ENCODE measurements at places on chromosomes 6 and 20.

DNA sequence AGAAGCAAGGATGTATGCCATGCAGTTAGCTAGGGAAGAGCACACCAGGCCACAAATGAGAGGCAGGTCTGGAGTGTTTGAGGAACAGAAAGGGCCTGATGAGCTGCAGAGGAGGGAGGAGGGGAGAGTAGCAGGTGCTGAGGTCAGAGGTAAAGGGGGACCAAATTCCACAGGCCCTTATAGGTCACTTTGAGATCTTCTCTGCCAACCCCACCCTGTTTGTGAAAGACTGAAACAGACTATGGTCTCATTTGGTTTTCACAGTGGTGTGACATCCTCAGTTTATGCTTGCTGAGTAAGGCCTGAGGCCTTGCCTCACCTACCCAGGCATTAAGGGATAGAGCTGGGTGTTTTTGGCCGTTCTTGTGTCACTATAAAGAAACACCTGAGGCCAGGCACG, 187.7 kb upstream of the MYLIP start:
- no peak for DNase-seq

- DNase-seq = no peak
Observed at GRCh38 chr6:13511913-13512717, 24.7 kb upstream of the GFOD1 start.

- no peak for DNase-seq
Observed at GRCh38 chr6:34189806-34190503, 44.1 kb upstream of the GRM4 start.

DNA sequence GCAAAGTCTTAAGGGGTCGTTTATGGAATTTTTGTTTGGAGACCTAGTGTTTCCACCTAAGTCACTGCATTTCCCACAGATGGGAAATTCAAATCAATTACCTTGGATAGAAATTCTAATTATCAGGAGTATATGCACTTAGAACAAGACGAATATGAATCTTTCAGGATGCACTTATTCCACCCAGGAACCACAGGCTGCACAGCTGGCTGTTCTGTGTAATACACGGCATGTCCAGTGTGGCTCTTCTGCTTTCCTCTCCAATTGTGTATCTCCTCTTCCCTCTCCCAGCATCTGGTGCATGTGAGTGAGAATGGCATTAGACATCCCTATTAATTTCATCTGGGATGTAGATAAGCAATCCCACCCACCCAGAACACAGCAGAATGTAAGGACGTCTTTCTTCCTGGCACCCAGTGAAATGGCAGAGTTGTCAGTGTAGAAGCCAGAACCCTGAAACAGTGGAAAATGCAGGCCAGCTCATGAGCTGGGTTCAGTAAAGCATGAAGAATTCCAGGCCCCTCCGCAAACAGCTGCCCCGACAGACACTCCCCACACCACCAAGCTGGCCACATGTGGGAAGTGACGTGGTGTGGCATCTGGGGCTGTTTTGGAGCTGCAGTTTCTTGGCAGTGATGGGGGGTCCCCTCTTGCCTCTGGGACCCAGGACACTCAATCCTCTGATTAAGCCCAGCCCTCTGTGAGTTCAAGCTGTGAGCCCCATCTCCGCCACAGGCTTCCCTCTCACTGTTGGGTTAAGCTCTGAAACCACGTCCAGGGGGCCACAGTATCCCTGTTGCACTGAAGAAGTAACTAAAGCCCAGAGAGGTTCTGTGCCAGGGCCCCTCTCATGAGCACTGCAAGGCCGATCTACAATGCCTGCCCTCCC, 180.1 kb upstream of the CST7 start:
- DNase-seq = no peak

- DNase-seq = no peak
Observed at GRCh38 chr6:147666255-147666654, 157.8 kb downstream of the SAMD5 start.

- DNase-seq = peak; percentile 40
Observed at GRCh38 chr20:53162251-53162835, 190.2 kb downstream of the TSHZ2 start.

DNA sequence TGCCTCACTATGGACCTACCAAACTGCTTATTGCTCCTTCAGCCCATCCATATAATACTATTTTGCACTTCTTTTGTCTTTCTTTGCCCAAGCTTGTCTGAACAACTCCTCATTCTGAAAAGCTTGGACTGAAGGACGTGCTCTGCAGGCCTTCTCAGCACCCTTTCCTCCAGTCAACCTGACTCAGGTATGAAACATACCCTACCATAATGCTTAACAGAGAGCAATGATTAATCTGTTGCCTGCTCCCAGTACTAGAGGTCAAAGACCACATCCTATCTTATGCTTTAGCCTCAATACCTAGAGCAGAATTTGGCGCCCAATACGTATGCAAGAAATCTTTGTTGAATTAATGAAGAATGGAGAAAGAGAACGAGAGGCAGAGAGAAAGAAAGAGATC, 55.2 kb downstream of the ATXN1 start:
- DNase-seq = no peak

- no peak for DNase-seq
Observed at GRCh38 chr6:104969785-104970581, 13.1 kb downstream of the LIN28B start.

GRCh38 chr6:159104931-159105330, 60.1 kb upstream of the TAGAP start:
- DNase-seq = no peak

DNA sequence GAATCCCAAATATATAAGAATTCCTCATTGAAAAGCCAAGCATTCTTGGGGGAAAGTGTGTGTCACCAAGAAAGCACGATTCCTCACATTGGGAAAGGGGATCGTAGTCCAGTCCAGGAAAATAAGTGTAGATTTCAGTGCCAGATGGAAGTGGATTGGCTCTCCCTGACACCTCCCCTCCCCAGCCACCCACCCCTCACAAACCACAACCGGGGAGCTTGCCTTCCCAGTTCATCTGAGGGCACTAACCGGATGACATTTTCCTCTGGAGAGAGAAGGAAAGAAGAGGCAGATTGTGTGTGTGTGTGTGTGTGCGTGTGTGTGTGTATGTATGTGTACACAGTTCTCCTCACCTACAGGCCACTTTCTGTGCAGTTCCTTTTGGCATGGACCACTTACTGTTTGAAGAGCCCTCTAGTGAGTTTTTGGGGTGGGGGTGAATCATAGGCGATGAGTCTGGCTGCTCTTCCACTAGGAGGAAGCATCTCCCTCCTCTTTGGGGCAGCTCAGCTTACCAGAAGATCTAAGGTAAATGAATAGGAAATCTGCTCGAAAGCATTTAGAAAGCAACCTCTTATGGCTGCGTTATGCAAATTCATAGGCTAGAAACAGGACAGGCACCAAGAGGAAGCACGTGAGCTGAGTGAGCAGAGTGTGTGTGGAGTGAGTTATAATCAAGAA, 20.8 kb downstream of the DAAM2 start:
- no peak for DNase-seq

GRCh38 chr6:157905590-157906342, 75.9 kb upstream of the SYNJ2 start:
- DNase-seq = no peak

- DNase-seq = peak; percentile 13
Observed at GRCh38 chr20:48166082-48166835, 381.0 kb upstream of the SULF2 start.

DNA sequence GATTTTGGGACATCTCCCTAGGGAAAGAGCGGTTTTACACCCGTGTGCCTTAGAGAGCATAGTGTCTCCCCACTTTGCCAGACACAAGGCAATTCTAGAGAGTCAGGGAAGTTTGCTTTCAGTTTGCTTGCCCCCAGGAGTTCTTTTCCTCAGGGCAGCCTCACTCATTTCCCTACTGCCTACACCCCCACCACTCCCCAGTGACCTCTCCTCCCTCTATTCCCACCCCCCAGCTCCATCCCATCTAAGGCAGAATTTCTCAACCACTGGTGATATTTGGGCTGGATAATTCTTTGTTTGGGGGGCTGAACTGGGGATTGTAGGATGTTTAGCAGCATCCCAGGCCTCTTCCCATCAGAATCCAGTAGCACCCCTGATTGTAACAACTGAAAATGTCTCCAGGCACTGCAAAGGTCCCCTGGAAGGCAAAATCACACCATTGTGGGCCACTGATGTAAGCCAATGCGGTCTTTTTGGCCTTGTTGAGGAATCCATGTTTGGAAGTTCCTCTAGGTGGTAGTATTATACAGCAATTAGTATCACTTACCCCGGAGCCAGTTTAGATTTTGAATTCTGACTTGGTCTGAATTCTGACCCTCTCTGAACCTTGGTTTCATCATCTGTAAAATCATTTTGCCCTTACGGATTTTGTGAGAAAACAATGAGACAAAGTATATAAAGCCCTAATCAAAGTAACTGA, 1.3 kb downstream of the EPPIN start:
- no peak for DNase-seq

GRCh38 chr6:55281215-55281614, 46.1 kb upstream of the GFRAL start:
- DNase-seq = no peak

DNA sequence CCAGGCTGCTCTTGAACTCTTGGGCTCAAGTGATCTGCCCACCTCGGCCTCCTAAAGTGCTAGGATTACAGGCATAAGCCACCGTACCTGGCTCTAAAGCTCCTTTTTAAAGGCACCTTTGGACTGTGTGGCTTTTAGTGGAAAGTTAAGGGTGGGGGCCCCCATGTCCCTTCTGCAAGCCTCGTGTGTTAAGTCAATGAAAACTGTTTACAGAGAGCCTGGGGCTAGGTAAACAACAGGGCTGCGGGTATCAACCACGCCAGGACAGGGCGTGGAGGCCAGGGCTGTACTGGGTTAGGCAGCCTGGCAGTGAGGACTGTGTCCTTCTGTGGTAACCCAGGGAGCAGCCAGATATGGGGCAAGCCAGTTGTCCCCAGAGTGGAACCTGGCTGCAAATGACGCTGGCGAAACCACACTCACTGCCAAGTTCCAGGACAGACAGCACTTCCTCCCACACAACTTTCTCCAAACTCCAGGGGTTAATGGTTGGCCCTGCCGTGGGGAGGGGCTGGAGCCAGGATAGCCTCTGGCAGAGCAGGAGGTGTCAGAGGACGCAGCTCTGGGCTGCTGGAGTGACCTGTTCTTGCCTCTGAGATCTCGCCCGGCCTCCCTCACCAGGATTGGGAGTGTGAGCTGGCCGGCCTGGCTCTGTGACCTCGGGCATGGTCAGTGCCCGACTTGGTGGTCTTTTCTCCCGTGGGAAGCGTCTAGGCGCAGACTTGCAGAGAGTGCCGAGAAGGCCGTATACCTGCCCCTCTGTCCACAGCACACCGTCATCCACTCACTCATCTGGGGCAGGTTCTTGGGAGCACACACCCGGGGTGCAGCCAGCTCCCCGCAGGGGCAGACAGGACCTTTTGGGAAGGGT, 3.2 kb downstream of the SLC17A9 start:
- no peak for DNase-seq

DNA sequence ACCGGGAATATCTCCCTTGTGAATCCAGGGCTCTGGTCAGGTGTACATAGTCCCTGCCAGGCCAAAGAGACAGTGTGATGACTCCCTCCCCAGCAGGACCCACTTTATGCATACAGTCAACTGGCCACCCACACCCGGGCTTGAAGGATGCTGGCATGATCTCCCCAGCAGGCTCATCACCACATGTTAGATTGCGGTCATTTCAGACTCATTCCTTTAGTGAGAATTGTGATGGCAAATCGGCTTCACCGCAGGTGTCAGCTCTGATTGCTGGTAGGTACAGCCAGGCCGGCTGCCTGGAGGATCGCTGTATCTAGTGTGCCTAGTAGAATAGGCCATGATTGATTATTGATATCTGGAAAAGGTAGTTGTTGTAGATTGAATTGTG, 24.5 kb downstream of the CD83 start:
- DNase-seq = no peak

- DNase-seq = no peak
Observed at GRCh38 chr6:90241229-90241880, 55.3 kb downstream of the BACH2 start.

- DNase-seq = no peak
Observed at GRCh38 chr20:44582311-44583025, at the start of gene PKIG. PKIG (plus strand) TSS chr20:44582579; CDS start chr20:44614557, 31,978 bp downstream.

- DNase-seq = peak; percentile 98
Observed at GRCh38 chr6:95087394-95088097, 489.8 kb upstream of the MANEA start.

DNA sequence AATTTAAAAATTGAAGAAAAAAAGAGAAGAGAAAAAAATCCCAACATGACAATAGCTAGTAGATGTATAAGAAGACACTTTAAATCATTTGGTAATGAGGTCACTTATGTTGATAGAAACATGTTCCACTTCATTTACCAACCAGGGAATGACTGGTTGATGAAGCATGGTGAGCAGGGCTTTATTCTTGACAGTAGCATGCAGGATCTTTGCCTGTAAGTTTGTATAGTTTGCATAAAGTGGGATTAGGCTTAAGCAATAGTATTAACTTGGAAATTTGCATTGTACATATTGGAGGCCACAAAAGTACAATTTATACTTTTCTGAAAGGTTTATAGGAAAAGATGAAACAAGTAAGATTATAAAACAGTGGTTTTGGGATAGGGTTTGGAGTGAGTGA, 67.0 kb downstream of the NOX3 start:
- no peak for DNase-seq

DNA sequence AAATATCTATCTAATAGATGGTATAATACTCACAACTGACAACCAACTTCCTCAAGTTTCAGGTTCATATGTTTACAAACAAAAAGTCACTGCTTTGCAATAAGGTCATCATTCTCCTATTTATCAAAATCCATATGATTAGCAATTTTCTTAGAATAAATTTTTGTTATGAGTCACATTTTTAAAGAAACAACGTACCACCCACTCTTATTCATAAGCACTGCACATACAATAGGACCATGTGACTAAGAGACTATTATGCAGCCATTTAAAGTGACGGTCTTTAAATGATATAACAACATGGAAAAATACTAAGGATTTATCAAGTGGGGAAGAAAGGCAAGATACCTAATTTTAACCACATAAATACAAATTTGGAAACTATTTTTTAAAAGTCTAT, 40.0 kb downstream of the REPS1 start:
- DNase-seq = no peak

GRCh38 chr20:53989401-53989800, 81.0 kb downstream of the BCAS1 start:
- no peak for DNase-seq

Data from NCI-H748 treated with DMSO at 0.1 percent for 48 hours (cell line).